ENCODE measurements at places on chromosomes 4 and X. TPM values are rescaled to one million over a fixed set of nuclear protein-coding genes. Genes with fewer than 3 reads are reported as not detected.

EVC gene
- 2.1 TPM for total RNA-seq

OPN1MW2 gene
- total RNA-seq = not detected

RBM46 gene
- total RNA-seq = not detected

HTR2C gene
- not detected for total RNA-seq

DNA sequence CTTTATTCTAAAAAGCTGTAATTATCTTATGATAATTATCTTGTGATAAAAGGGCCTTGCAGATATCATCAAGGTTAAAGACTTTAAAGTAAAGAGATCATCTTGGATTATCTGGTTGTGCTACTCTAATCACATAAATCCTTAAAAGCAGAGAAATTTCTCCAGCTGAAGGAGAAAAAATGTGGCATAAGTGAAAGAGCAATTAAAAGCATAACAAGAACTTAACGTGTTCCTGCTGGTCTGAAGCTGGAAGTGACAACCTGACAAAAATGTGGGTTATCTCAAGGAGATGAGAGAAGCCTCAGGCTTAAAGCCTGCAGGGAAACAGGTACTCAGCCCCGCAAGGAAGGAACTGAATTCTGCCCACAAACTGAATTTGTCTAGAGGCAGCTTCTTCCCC, 449.1 kb upstream of the NDST4 start:
- no peaks in the 10 kb centered on the region for H3K4me1 ChIP-seq
- no peaks in the 10 kb centered on the region for H3K27me3 ChIP-seq
- no peak for DNase-seq
- H3K27ac ChIP-seq = no peak overlapping the region
- H3K36me3 ChIP-seq = no peaks in the 10 kb centered on the region
- H3K4me3 ChIP-seq = no peak overlapping the region

GRCh38 chr4:55314141-55314820, 31.8 kb upstream of the SRD5A3 start:
- H3K4me3 ChIP-seq = no peak overlapping the region
- H3K27me3 ChIP-seq = no peaks in the 10 kb centered on the region
- peaks cover 11% of the 10 kb centered on the region for H3K4me1 ChIP-seq
- no peak for DNase-seq
- H3K27ac ChIP-seq = no peak overlapping the region

GRCh38 chrX:42902513-42902912, 124.5 kb upstream of the PPP1R2C start:
- H3K27me3 ChIP-seq = no peaks in the 10 kb centered on the region
- no peak for DNase-seq
- H3K4me1 ChIP-seq = no peaks in the 10 kb centered on the region
- no peak overlapping the region for H3K27ac ChIP-seq

GRCh38 chr4:26772096-26772873, 88.4 kb upstream of the STIM2 start:
- no peaks in the 10 kb centered on the region for H3K36me3 ChIP-seq
- no peak overlapping the region for H3K4me3 ChIP-seq
- H3K4me1 ChIP-seq = no peaks in the 10 kb centered on the region
- H3K27ac ChIP-seq = no peak overlapping the region
- no peaks in the 10 kb centered on the region for H3K27me3 ChIP-seq

- DNase-seq = no peak
- H3K4me3 ChIP-seq = no peak overlapping the region
- H3K4me1 ChIP-seq = no peaks in the 10 kb centered on the region
- no peaks in the 10 kb centered on the region for H3K36me3 ChIP-seq
- H3K27ac ChIP-seq = no peak overlapping the region
- H3K27me3 ChIP-seq = no peaks in the 10 kb centered on the region
These were observed 162.7 kb upstream of the GALNTL6 start for GRCh38 chr4:171650543-171650942.

- no peaks in the 10 kb centered on the region for H3K4me1 ChIP-seq
- no peak overlapping the region for H3K27ac ChIP-seq
- H3K4me3 ChIP-seq = no peak overlapping the region
- no peaks in the 10 kb centered on the region for H3K27me3 ChIP-seq
- no peak for DNase-seq
These were observed 78.3 kb upstream of the RASGEF1B start for GRCh38 chr4:81549984-81550383.

Measured in CD4-positive, alpha-beta memory T cell (primary cell).